ENCODE measurements at places on chromosomes 13 and 19.

DNA sequence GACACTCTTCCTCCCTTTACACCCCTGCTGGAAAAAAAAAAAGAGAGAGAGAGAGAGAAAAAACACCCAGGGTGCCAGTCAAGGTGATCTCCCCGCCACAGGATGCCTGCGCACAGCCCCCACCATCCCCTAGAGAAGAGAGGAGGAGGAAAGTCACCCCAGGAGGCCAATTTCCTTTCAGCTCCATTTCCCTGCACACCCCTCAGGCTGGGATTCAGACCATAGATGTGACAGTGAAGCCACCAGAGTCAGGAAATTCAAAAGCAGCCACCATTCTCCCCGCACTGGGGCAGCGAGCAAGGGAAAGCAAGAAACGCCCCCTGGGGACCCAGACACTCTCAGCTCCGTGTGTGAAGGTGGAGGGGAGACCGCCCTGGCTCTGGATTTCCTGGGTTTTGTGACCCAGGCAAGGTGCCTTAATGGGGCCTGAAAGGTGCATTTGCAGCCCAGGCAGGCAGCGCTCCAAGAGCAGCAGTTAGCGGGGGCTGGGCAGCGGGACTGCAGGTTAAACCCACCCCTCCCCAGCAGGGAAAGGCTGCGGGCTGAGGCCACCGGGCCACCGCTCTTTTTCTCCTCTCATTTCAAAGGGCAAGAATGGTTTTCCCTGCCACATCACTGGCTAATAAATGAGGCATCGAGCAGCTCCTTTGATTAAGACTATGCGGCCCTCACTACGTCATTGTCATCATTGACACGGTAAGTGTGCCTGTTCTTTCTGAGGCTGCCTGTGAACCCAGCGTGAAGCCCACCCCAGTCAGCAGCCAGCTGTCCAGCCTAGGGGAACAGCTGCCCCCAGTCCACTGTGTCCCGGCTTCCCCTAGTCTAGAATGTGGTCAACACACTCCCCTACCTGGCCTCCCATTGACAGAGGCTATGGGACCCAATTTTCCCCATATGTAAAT is 83.8 kb upstream of the TM9SF2 start:
- no peak for DNase-seq

DNA sequence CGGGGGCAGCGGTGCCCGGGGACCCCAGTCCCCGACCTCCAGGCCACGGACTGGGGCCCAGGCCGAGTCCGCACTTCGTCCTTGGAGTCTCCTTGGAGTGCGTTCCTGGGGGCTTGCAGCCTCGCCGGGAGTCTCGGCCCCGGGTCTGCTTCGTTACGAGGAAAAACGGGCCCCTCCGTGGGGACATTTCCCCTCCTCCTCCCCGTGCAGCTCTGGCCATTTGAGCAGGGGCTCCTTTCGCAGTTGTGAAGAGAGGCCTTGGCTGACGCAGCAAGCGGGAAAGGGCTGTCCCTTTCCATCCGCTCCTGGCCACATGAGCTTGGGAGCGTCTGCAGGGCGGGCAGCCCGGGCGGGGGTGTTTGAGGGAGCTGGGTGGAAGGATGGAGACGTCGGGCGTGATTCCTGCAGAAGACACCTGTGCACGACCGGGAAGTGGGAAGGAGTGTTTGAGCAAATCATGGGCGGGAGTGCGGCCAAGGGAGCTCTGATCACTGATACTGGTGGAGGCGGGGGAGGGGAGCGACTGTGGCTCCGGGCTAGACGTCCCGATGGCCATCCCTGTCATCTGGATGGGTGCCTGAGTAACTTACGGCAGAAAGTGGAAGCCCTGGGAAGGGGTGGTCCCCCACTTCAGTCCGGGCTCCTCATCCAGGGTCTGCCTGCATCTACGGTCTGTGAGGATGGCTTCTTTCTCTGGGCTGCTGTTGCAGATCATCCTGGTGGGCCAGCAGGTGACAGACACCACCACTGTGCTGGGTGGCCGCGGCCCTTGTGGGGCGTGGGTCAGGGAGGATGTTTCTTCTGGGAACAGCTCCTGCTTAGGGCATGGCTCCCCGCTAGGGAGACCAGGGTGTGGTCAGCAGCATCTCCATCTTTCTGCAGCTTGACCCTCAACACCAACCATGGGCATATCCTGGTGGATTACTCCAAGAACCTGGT is 736 bp downstream of the GPI start:
- DNase-seq, result no peak

GRCh38 chr13:104450006-104450405 is 1383.8 kb upstream of the SLC10A2 start:
- no peak for DNase-seq

GRCh38 chr13:94710881-94711560 is 1.3 kb downstream of the SOX21 start:
- DNase-seq, result peak; percentile 10

- DNase-seq, result no peak
These were observed 1719.5 kb upstream of the MIR17HG start for GRCh38 chr13:89627996-89628395.

- DNase-seq, result no peak
These were observed 332.8 kb upstream of the MIR17HG start for GRCh38 chr13:91014696-91015095.

GRCh38 chr19:18660051-18660910 is 23.2 kb upstream of the CRTC1 start:
- no peak for DNase-seq

- DNase-seq, result no peak
These were observed 35.5 kb upstream of the LPAR6 start for GRCh38 chr13:48448285-48448958.

DNA sequence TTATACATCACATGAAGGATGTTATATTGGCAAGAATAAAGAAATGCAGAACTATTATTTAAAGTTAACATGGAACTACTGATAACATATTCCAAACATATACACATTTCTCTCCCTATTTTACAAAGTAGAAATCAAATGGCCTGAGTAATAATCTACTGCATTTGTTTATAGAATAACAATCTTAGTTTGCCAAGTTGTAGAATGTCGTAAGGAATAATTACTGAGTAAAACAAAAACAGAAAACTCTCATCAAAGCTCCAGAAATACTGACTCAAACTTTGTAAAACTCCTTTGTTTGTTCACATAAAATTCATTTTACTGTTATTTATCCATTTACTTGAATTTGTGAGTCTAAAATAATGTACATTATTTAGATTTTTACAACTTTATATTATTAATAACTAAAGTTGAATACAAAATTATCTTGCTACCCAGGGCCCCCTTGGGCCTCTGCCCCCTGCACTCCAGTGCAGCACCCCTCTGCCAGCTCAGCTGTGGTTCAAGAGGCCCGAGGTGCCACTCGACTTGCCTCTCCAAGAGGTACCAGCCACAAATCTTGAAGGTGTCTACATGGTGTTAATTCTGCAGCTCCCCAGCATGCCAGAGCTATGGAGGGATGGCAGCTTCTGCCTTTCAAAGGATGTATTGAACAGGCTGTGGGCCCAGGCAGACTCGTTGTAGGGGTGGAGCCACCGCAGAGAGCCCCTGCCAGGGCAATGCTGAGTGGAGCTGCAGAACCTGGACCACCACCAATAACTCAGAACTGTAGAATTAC is 2819.7 kb downstream of the PCDH9 start:
- DNase-seq, result no peak

DNA sequence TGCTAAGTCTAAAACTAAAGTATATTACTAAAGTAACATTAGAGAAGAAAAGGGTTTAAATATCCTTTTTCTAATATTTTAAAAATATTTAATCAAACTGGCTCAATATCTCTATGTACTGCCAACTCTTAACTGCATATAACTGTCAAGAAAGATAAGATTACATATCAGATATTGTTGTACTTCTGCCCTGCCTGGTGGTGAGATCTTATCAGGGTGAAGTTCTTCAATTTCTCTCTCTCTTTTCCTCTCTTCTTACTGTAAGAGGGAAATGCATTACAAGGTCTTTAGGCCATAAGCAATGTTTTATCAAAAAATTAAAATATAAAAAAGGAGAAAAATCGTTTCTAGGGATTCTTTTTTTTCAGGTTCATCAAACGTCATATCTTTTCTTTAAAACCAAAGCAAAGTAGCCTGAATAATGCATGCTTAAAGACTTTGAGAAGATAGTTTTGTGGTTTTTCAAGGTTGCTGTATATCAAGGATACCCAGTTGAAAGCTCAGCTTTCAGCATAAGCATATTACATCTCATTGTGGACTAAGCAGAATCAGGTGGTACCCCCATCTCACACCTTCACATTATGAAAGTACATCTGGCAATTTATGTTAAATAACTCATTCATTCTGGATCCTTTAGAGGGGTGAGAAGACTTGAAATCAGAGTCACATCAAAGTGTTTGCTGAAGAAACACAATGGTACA is 1625.7 kb upstream of the SLC10A2 start:
- DNase-seq, result no peak

DNA sequence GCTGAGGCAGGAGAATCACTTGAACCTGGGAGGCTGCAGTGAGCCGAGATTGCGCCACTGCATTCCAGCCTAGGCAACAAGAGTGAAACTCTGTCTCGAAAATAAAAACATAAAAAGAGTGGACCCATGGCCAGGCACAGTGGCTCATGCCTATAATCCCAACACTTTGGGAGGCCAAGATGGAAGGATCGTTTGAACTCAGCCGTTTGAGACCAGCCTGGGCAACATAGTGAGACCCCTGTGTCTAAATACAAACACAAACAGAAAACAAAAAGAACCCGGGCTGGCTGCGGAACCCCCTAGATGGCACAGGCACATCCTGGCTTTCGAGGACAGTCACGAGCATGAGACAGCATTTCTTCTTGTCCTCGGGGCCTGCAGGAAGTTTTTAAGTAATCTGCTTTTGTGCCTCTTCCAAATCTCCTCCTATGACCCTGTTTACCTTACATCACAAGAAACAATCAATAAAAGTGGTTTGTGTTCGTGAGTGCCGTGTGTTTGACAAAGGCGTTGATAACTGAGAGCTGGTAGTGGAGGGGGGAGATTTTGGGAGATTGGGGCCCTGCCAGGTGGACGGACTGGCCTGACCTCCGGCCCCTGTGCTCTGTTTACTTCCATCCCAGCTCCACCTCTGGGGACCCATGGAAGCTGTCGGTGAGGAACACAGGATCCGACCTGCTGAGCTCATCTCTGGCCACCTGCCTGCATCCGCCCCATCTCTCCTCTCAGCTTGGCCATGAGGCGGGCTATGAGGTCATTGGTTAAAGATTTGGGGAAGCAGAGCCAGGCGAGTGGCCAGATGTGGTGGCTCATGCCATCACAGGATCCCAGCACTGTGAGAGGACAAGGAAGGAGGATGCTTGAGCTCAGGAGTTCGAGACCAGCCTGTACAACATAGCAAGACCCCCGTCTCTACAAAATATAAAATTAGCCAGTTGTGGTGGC is 5.9 kb upstream of the GDF15 start:
- DNase-seq, result no peak

GRCh38 chr13:44293374-44293773 is 80.2 kb upstream of the SERP2 start:
- DNase-seq, result no peak

All from T-helper 2 cell treated with Interferon-gamma antibody and Interleukin-4, amounts not matched to agents 5 μg/mL and 100 μg/mL, for 36 hours (primary cell).